ENCODE measurements at places on chromosomes 7 and 10. TPM values are rescaled to one million over a fixed set of nuclear protein-coding genes. Genes with fewer than 3 reads are reported as not detected.

DNA sequence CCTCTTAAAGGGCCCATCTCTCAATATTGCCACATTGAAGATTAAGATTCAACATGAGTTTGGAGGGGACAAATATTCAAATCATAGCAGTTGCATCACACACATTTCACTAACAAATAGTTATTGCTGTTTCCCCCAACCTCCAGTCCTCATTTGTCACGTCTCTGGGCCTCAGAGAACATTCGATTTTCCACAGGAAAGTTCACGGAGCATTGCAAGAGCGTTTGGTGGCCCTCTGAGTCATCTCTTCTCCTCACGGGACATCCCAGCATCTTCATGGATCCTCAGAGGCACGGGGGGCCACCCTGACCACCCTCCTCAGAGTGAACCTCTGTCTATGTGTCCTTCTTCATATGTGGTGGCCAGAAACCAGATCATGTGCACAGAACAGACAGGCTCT, 50.3 kb upstream of the CHST15 start:
- DNase-seq: no peak

Gene SPDYE16
- not detected for total RNA-seq

DNA sequence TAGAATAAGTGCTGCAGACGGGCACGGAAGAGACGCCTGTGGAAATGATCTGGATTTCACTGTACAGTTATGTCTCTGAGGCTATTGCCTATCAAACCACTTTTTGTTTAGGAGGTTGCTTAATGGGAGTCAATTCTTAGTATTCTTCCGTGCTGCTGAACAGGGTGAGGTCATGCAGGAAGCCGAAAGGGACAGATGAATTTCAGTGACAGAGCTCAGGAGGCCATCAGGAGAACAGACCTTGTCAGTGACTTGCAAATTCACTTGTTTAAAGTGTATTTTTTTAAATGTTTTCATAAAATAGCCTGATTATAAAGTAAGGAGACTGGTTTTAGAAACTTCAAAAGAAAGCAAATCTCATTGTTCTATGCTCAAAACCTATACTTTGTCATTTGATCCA, 58.9 kb downstream of the XRCC2 start:
- no peak for DNase-seq

Gene TMEM26
- not detected for total RNA-seq

GRCh38 chr7:94649450-94649849, 6.5 kb downstream of the SGCE start:
- DNase-seq: no peak

DNA sequence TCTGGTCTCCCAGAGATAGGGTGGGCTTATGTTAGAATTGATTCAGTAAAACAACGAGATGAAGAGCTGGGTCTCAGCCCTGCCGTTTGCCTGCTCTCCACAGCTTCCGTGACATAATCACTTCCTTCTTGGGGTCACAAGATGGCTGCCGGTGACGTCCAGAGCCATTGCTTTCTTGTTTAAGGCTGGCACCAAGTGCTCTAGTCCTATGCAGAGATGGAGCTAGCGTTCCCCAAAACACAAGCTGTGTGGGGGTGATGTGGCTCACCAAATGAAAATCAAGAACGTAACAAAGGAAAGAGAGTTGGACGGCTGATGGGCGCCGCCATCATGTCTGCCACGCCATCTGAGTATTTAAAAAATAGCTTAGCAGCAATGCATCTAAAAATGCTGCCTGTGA, 296.1 kb downstream of the CAMK1D start:
- DNase-seq: no peak

GRCh38 chr7:137952426-137952805, 49.5 kb downstream of the CREB3L2 start:
- DNase-seq: no peak

GRCh38 chr10:82918022-82918421, 1043.0 kb downstream of the NRG3 start:
- no peak for DNase-seq

Gene LRRD1
- total RNA-seq: not detected
